ENCODE measurements at places on chromosomes 11 and 22.
A peak's percentile ranks its signal among the peaks of the same experiment; 100 is the strongest.

DNA sequence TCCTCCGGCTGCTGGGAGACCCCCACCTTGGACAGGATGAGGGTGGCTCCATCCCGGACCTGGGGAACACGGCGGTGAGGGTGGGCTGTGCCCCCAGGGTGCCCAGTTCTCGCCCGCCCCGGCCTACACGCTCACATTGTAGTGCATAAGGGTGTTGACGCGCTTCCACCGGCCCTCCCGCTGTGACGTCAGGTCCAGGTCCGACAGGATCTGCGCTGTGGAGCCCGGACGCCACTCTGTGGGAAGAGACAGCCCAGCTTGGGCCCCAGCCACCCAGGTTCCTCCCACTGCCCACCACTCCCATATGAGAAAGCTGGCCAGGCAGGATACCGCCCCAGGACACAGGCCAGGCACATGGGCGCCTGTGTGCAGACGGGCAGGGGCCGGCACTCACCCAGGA lies 8.3 kb upstream of the MAPK11 start:
- H3K27ac ChIP-seq = no peak overlapping the region
- no peak for DNase-seq
- H3K4me3 ChIP-seq = no peak overlapping the region
- peaks cover 8% of the 10 kb centered on the region for H3K4me1 ChIP-seq
- H3K27me3 ChIP-seq = no peaks in the 10 kb centered on the region

GRCh38 chr22:50683994-50684371 lies 11.4 kb downstream of the SHANK3 start:
- no peaks in the 10 kb centered on the region for H3K4me1 ChIP-seq
- H3K27me3 ChIP-seq = peaks cover 14% of the 10 kb centered on the region
- no peak overlapping the region for H3K27ac ChIP-seq
- DNase-seq = no peak
- H3K36me3 ChIP-seq = no peaks in the 10 kb centered on the region

DNA sequence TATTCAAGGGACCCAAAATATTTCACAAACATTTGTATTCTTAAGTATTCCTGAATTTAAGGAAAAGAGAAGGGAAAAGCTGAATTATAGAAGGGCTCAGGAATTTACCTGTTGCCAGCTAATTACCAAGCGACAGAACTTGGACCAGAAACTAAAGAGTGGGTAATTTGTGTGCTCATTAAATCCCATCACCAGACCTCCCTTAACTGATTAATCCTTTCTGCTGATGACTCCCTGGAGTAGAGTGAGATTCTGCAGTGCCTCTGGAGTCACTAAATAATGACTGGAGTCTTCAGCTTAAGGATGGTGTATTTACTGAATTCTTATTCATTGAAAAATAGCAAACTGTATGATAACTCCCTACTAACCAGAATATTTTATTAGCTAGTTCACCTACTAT lies 74.0 kb upstream of the RAB1B start:
- H3K27ac ChIP-seq = no peak overlapping the region
- DNase-seq = no peak
- no peaks in the 10 kb centered on the region for H3K27me3 ChIP-seq
- H3K4me3 ChIP-seq = no peak overlapping the region
- peaks cover 29% of the 10 kb centered on the region for H3K36me3 ChIP-seq

DNA sequence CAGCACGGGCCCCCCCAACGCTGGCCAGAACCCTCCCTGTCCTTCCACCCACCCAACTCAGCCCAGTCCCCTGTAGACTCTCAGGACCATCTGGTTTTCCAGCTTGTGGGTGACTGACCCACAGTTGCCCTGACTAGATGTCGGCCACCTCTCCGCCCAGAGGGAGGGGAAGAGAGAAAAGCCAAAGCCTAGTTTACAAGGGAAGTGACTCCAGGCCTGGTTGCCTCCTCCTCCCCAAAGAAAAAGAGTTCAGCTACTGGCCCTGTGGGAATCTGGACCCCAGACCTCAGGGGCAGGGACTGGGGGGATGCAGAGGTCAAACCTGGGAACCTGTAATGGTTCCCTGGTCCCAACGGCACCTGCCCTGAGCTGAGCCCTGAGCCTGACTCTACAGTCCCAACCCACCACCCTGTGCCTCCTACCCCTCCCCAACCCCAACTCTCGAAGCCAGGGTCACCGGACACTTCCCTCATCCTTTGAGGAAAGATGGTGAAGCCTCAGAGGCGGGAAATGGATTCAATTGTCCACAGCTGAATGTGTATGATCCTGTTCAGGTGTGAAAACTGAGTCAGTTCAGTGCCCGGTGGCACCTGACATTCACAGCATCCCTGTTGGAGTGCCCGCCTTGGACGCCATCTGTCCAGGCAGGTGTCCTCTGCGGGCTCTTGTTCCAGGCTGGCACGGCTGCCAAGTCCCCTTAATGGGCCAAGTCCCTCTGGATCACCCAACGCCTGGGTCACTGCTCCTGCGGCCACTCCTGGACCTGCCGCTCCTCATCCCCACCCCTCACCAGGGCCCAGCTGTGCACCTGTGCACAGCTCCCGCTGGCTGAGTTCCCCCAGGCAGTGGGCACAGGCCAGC lies 21.0 kb upstream of the WNT7B start:
- no peaks in the 10 kb centered on the region for H3K36me3 ChIP-seq
- H3K27me3 ChIP-seq = no peaks in the 10 kb centered on the region
- DNase-seq = no peak
- H3K4me3 ChIP-seq = no peak overlapping the region
- peak overlapping the region; percentile 56 for H3K27ac ChIP-seq

- H3K27ac ChIP-seq = no peak overlapping the region
- H3K4me3 ChIP-seq = no peak overlapping the region
- no peaks in the 10 kb centered on the region for H3K27me3 ChIP-seq
- H3K4me1 ChIP-seq = peaks cover 28% of the 10 kb centered on the region
- no peak for DNase-seq
Observed at GRCh38 chr22:35991168-35991567, 37.5 kb downstream of the RBFOX2 start.

- H3K4me1 ChIP-seq = peaks cover 12% of the 10 kb centered on the region
- H3K27ac ChIP-seq = no peak overlapping the region
- peak; percentile 62 for DNase-seq
Observed at GRCh38 chr11:72413914-72414628, 20.3 kb downstream of the CLPB start.

GRCh38 chr11:44199298-44199697 lies 103.8 kb downstream of the EXT2 start:
- DNase-seq = no peak
- H3K4me3 ChIP-seq = no peak overlapping the region
- peaks cover 19% of the 10 kb centered on the region for H3K4me1 ChIP-seq
- peaks cover 31% of the 10 kb centered on the region for H3K36me3 ChIP-seq

All from mesothelial cell of epicardium (in vitro differentiated cells).